ENCODE measurements at places on chromosomes 4 and X. TPM values are rescaled to one million over a fixed set of nuclear protein-coding genes. Genes with fewer than 3 reads are reported as not detected.

The CT47B1 gene
- total RNA-seq, result not detected

DNA sequence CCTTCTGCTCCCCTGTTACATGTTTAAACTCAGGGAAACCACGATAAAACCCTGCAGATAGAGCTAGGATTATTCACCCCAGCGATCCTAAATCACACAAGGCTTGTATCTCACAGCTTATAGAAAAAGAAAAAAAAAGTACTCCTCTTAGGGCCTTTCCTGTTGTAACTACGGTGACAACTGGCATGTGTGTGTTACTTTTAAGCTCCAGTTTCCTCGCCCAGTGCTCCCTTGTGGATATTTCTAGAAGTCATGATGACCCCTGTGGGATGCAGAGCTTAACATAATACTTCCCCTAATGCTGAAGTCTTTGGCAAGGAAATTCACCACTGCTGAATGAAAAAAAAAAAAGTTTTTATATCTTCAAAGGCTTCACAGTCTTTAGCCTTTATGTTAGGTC lies 114.7 kb downstream of the NWD2 start:
- no peak for DNase-seq

DNA sequence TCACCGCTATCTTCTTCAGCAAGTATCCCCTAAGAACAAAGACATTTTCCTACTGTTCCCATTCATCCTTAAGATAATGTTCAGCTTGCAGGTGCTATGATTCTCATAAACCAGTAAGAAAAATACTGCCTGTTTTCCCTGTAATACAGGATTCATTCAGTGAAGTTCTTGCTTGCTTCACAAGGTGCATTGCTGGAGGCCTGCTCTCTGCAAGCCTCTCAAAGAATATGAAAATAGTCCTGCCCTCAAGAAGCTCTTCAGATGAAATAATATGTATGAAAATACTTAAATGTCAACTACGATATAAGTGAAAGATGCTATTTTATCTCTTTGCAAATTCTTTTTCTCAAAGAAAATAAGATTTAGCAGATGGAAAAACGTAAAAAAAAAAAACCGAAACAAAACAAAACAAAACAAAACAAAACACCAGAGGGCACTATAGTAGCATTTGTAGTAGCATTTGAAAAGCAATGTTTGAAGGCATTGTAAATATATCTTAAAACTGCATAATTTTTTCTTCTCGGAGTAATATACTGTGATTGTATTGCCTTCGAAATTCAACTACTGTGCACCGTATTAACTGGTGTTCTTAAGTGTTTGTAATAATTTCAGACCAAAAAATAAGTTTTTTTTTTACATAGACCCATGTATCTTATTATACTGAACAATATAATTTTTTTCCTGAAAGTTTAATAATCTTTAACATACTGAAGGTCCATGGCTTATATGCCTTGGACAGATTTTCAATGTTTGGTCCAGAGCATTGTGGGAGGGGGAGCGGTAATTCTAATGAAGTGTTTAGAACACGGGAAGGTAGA lies 26.0 kb downstream of the ADH4 start:
- DNase-seq, result no peak

GRCh38 chrX:25020905-25021449 lies 5.2 kb upstream of the ARX start:
- no peak for DNase-seq

GRCh38 chr4:137209240-137209639 lies 323.1 kb downstream of the PCDH18 start:
- DNase-seq, result no peak

- no peak for DNase-seq
These were observed 52.0 kb upstream of the WDR17 start for GRCh38 chr4:176013476-176014247.

DNA sequence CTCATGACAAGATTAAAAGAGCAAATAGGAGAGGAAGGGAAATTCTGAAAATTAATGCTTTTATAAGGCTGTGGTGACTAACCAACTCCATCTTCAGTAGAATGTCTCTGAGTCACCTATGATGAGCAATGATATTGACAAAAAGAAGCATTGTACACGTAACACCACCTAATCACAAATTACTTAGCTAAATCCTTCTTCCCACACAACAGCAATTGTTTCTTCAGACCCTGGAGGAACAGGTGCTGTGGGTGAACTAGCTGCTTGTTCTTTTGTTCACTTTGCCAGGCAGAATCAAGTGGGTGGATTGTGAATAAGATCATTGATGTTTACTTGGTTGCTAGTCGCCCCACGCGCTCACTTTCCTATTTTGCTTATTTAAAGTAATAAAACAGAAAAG lies 315.5 kb downstream of the CAMK2D start:
- DNase-seq, result no peak

DNA sequence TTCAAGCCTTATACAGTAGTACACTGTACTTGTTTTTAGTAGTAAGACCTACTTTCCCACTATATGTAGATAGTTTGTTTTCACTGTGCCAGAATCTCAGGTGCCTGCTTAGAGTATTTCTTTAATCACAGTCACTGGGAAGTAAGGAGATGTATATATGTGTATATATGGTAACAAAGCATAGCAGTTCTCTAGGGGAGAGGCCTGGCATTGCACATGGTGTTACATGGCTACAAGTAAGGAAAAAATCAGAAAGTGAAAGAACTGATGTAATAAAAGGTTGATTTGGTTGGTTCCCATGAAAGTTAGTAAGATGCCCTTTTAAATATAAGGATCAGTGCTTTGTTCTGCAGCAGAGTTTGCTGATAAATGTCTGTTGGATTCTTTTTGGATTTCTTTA lies 9.3 kb upstream of the DCK start:
- no peak for DNase-seq
